ENCODE measurements at places on chromosomes 3 and 15.

DNA sequence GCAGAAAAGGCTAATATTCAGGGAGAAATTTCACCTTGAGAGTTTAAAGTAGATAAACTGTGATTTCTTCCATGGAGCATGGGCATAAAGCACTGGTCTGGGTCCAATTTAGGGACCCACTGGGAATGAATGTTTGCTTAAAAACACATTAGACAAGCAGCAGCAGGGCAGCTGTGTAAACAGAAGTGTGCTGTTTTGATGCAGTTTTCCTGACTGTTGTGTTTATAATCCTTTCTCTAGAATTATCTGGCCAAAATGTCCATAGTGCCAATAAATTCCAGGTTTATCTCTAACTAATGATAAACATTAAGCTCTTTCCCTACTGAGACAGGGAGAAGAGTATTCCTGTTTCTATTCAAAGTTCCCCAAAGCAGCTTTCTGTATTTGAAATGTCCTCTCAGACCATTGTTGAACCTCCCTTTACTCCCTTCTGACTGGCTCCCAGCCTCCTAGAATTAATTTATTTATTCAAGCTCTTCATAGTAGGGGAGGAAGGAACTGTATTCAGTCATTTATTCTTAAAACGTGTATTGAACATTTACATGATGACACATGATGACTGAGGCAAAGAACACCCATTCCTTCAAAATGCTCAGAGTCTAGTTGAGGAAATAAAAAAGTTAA is 7.0 kb upstream of the TM4SF18 start:
- DNase-seq = no peak

GRCh38 chr3:35422836-35423601 is 216.3 kb upstream of the ARPP21 start:
- DNase-seq = no peak

GRCh38 chr3:121957674-121958415 is 63.6 kb downstream of the SLC15A2 start:
- no peak for DNase-seq

GRCh38 chr3:85360742-85361387 is 402.1 kb downstream of the CADM2 start:
- no peak for DNase-seq
